Colonic mucosa (tissue), 4 donors: ENCODE measurements at places on chromosomes 6 and 20. TPM values are rescaled to one million over a fixed set of nuclear protein-coding genes. Genes with fewer than 3 reads are reported as not detected.

Gene SPDEF
- 102 TPM for total RNA-seq

Gene PHACTR3
- 0.44 TPM for total RNA-seq

Gene BPIFB1
- not detected for total RNA-seq

Gene HRH3
- total RNA-seq = not detected

Gene SLC22A16
- total RNA-seq = not detected

Gene PRICKLE4
- total RNA-seq = 1.8 TPM

Gene ETV7
- total RNA-seq = 2.9 TPM
